ENCODE measurements at places on chromosomes 1 and 21.

DNA sequence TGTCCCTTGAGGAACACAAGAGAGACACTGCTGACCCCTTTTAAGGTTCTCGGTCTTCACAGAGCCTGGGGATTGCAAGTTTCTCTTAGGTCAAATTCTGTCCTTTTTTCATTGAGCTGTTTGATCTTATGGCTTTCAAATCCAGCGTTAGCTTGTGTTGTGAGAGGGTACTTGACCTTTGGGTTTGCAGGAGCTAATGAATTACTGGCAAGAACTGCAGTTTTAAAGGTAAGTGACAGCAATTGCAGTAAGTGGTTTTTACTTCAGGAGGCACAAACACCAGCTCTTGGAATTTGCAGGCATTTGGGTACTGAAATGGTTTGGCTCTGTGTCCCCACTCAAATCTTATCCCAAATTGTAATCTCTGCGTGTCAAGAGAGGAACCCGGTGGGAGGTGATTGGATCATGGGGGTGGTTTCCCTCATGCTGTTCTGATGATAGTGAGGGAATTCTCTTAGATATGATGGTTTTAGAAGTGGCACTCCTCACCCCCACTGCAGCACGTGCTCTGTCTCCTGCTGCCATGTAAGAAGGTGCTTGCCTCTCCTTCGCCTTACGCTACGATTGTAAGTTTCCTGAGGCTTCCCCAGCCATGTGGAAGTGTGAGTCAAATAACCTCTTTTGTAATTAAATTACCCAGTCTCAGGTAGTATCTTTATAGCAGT is 134.5 kb upstream of the LYPLAL1 start:
- no peak for DNase-seq

DNA sequence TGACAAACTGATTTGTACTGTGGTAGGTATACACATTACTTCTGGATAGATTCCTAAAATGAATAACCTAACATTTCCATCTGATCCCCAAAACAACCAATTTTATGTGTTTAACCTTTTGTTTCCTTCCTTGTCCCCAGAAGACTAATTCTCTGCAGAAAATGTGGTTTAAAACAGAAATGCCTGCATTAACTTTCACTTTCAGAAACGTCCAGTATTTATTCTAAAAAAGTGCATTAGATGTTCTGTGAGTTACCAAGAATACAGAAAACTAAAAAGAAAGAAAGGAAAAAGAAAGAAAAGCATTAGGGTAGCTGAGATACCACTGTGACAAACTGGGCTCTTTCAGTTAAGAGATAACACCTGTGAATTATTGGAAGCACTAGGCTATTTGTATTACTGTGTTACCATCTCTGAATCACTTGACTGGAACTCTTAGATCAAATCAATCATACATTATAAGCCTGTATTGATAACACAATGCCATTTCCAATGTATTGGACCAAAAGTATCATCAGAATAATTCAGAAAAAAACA is 177.7 kb downstream of the NCAM2 start:
- DNase-seq: no peak

DNA sequence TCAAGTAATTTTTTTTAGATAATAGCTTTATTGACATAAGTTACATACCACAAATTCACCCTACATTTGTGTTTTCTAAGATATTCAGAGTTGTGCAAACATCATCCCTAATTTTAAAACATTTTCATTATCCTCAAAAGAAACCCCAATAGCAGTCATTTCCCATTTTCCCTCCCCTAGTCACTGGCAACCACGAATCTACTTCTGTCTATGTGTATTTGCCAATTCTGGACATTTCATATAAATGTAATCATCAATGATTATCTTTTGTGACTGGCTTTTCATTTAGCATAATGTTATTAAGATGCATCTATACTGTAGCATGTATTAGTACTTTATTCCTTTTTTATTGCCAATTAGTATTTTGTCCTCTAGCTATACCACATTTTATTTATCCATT is 88.8 kb upstream of the SLFNL1 start:
- no peak for DNase-seq

- DNase-seq: no peak
These were observed 195.0 kb upstream of the PBX1 start for GRCh38 chr1:164363980-164364379.

DNA sequence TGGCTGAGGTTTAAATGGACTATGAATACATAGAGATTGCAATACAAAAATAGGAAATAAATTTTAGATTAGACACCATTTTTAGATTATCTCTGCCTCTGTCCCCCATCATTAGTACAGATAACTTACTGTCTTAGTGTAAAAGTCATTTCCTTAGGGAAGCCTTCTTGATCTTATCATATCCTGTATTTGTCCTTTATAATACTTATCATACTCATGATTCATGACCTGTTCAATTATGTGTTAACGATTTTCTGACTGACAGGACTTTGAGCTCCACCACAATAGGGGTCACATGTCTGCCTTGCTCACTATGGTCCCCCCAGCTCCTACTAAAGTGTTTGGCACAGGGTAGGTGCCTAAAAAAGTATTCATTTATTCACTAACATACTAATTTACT is 14.6 kb downstream of the TEX38 start:
- no peak for DNase-seq

- no peak for DNase-seq
These were observed 1.5 kb downstream of the KCNC4 start for GRCh38 chr1:110211496-110212168.

DNA sequence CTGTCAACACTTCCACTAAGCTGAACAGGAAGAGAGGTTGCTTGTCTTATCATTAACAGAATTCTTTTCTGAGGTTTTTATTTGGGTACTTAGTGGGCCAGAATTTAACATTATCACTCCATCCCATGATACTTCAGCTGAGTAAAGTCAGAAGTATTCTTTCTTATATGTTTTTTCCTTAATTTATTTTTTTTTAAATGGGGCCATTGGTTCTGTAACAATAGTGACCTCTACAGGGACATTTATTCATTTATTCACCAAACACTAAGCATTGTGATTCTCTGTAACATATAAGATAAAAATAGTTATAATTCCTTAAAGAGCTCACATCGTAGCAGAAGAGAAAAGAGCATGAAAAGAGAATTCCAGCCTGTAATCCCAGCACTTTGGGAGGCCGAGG is 9.8 kb downstream of the GREM2 start:
- DNase-seq: no peak

GRCh38 chr1:97245026-97245425 is 523.4 kb downstream of the PTBP2 start:
- DNase-seq: no peak

DNA sequence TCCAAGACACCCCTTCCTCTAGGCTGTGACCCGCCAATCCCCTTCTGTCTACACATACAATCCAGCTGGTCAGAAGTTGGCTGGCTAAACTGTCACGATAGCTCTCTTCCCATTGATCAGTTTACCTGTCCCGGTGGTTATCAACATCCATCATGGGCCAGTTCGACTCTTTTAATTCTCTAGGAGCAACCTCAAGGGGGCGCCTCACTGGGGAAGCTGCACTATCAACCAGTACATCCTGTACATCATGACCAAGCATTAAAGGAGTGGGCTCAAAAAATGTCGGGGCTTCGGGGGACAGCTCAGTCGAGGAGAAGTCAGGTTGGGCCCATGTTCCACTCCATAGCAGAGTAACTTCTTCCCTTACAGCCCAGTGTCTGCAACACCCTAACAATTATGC is 53.2 kb upstream of the B3GALNT2 start:
- no peak for DNase-seq

DNA sequence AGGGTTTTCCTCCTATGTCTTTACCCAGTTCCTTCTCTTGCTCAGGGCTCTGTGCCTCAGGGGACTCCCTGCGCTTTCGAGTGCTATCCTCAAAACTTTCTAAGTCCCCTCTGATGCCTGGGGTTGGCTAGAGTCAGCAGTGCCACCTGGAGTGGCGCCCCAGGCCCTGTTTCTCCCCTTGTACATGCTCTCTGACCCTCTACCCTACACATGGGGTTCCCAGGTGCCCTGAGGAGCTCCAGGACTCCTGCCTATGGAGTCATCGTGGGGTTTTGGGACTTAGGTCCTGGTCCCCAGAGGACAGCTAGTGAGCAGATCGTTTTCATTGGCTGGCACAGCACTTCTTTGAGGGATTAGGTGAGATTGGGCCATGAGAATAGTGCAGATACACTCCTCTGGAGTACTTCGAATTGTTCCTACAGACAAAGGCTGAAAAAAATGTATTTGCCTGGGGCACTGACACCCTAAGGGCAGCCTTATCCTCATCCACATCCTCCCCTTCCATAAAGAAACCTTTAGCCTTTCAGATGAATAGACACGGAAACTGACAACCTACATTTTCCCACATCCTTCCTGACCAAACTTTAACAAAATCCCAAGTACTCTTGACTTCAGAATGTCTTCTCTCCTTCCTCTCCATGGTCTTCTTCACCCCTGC is 41.5 kb downstream of the LGR6 start:
- no peak for DNase-seq

DNA sequence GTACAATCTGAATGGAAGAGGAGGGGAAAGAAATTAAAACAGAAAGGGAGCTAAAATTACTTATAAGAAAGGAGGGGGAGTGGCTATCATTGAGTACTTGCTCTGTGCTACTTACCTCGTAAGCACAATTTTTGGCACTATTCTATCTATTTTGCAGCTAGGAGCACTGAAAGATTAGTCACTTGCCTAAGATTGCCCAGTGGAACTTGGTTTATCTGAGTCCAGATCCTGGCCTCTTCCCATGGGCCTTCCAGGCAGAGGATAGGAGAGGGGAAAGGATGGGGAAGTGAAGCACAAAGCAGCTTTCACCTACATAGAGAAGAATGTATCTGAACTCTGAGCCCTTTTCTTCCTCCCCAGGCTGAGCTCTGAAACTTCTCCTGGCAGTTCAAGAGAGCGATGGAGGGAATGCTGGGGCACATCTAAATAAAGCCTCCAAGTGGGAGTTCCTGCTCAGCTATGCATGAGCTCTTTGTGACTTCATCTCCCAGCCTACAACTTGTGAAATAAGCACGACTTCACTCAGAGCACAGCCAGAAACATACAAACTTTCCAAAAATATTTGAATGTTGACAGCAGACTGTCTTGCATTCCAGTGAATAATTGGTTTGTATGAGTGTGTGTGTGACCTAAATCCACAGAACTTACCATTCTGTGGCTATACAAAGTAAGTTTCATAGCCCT is 29.4 kb downstream of the HMGB4 start:
- DNase-seq: no peak
